ENCODE measurements at places on chromosomes 6 and 20.

DNA sequence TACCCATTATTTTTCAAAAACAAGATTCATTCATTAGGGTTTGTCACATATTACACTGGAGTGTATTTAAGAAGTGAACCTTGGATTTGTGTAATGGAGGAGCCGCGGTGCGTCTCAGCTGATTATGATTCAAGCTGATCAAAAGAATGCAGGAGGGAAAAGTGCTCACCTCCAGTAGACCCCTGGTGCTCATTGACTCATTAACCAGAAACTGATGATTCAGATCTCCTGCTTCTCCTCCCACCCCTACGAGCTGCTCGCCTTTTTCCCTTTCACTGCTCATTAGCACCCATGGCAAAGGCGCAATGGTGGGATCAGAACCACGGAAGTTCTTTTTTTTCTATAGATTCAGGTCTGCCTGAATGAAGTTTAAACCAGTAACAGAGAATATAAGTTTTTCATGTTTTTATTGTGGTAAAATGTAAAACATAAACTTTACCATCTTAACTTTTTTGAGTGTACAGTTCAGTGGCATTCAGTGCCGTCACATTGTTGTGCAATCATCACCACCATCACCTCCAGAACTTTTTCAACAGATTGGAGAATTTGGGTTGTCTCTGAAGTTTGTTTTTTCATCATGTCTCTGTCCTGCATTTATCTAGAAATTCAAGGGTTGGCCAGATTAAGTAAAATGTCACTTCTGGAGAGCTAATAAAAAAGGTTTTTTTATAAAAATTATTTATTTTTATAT is 101.6 kb downstream of the LINC00237 start:
- no peak for DNase-seq

- DNase-seq: no peak
These were observed 213.6 kb upstream of the DTNBP1 start for GRCh38 chr6:15876406-15876805.

GRCh38 chr6:124546601-124547000 is 415.6 kb upstream of the RNF217 start:
- no peak for DNase-seq

GRCh38 chr6:104559435-104560202 is 300.1 kb downstream of the HACE1 start:
- no peak for DNase-seq

GRCh38 chr20:1081891-1082290 is 36.5 kb upstream of the PSMF1 start:
- no peak for DNase-seq

DNA sequence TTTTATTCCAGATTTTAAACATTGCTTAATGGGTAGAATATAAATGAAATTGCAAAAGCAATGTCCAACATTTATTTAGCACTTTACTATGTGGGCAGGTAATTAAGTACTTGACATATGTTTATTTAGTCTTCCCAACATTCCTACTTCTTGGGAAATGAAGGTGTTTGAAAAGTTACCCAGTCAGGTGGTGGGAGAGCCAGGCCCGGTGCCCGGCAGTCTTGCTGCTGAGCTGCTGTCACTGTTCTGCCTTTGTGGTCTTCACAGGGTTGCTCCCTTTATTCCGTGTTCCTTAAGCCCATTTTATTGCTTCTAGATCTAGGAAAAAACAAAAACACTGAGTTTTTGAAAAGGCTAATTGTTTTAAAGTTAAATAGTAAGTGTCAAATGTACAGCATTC is 42.6 kb upstream of the TULP4 start:
- no peak for DNase-seq

DNA sequence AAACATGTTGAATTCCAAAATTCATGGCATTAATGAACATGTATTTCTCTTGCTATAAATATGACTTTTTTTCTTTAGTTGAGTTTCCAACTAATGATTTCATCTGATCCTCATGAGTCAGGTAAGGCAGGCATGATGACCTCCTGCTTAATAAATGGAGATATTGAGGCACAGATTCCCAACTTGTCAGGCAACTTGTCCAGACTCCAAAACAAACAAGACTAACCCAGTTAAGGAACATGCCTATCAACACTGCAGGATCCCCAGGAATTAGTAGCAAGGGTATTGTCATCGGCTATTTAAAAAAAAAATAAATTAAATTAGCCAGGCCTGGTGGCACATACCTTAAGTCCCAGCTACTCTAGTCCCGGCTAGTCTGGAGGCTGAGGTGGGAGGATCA is 121.3 kb upstream of the SALL4 start:
- no peak for DNase-seq

DNA sequence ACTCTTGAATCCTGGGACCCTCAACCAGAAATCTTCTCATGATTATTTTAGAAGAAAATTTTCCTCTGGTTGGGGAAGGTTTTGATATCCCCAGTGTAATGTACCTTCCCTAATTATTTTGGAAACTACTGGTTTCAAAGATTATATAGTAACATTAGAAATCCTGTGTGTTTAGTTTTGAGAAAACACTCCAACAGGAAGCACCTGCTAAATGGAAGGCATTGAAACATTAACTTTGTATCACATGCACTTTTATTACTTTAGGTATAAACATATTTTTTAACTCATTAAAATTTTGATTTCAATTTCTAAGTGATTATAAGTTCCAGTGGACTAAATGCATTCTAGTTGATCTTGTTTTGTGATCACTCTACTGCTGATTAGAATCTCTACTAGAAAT is 109.3 kb downstream of the SESN1 start:
- no peak for DNase-seq

GRCh38 chr6:146135167-146135566 is 106.3 kb downstream of the GRM1 start:
- DNase-seq: no peak

DNA sequence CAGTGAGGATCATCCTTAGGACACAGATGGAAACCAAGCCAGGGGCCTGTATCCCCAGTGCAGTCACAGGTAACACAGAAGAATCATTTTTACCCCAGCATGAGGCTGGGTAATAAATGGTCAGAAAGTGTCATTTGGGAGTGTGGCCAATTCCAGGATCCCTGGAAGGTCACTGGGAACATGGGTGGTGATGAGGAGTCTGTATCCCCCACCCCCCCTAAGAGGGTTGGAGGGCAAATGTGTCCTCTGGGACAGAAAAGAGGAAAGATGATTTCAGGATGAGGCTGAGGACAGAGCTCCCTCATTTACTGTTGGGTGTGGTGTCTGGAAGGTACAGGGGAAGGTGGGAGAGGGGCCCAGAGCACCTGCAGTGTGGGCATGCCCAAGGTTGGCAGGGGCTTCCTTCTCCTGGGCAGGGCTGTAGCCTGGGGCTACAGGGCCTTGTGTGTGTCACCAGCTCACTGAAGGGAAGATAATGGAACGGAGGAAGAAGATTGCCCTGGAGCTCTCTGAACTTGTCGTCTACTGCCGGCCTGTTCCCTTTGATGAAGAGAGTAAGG is 34.5 kb downstream of the PLCG1 start:
- no peak for DNase-seq

DNA sequence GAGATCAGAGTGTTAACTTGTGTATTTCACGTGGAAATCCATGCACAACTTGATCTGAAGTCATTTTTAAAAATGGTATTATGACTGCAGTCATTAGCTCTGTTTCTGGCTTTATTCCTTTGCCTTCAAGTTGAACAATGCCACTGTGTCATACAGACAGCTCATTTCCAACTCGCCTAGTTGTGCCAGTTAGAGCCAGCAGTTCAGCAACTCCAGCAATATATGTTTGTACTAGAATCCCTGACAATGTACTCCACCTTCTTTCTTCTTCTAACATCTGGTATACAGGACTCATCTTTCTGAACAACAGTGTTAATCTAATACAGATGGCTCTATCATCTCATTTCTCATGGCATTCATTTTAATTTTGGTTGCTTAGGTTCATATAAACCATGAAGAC is 418.3 kb upstream of the POU3F2 start:
- DNase-seq: no peak

- DNase-seq: no peak
These were observed 275.3 kb downstream of the ALDH8A1 start for GRCh38 chr6:134674562-134674961.

GRCh38 chr20:18541741-18542140 is 25.5 kb upstream of the SMIM26 start:
- DNase-seq: no peak

GRCh38 chr20:1130058-1130694 is 11.8 kb downstream of the PSMF1 start:
- no peak for DNase-seq

DNA sequence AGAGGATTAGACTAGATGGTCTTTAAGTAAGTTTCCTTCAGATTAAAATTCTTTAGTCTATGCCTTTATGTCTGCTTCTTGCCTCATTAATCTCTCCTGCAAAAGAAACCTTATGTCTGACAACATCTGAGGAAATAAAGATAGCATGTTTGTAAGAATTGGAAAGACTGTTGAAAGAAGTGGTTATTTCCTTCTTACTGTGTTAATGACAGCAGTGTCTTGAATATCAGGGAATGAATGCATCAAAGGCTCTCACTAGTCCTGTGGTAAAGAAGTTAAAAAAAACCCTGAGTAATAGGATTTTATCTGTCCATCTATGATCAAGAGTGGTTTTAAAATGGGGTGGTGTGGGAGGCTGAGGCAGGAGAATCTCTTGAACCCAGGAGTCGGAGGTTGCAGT is 302.0 kb downstream of the PRL start:
- no peak for DNase-seq

DNA sequence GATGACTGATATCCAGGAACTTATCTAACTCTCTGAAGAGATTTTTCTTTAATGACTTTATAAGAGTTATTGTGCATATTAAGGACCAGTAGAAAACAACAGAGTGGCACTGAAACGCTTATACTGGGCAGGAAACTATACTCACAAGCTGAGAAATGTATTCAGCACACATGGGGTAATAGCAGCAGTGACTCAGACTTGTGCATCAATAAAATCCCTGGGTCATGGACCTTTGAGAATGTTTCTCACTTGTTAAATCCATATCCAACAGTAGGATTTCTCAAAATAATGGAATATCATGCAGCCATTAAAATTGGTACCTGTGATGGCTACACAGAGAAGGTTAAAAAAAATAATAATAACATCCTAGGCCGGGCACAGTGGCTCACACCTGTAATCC is 219.5 kb downstream of the BTBD9 start:
- DNase-seq: no peak

Data from renal pelvis (tissue), 12 donors.